ENCODE measurements at places on chromosomes 4 and X. TPM values are rescaled to one million over a fixed set of nuclear protein-coding genes. Genes with fewer than 3 reads are reported as not detected.

- peaks cover 47% of the 10 kb centered on the region for H3K4me1 ChIP-seq
- peak; percentile 24 for DNase-seq
- peak overlapping the region; percentile 72 for H3K4me3 ChIP-seq
- H3K27me3 ChIP-seq = no peaks in the 10 kb centered on the region
These were observed 2.4 kb downstream of the TMEM131L start for GRCh38 chr4:153468587-153468986.

DNA sequence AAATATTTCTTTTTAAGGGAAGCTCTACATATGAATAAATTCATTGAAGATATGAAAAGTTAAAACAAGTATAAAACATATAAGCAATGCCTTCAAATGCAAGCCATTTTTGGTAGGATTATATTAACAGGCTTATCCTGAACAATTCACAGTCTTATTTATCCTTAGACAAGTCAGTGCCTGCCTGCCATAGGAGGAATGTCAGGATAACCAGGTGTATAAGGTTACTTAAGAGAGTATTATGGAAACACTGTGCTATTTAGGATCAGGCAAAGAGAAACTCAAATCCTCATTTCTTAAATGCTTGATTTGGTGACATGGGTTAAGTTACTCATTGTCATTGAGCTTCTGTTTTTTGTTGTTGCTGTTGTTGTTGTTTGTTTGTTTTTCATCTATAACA lies 2029.9 kb upstream of the AGA start:
- no peaks in the 10 kb centered on the region for H3K36me3 ChIP-seq
- no peaks in the 10 kb centered on the region for H3K4me1 ChIP-seq
- no peak overlapping the region for H3K4me3 ChIP-seq
- H3K27ac ChIP-seq = no peak overlapping the region

CPZ gene
- not detected for total RNA-seq

COL4A5 gene
- total RNA-seq = not detected

All from naive thymus-derived CD4-positive, alpha-beta T cell (primary cell).